Mesenteric fat pad (tissue), 1 donor: ENCODE measurements at places on chromosomes 13 and 19.

- no peak for DNase-seq
Measured at GRCh38 chr13:31038834-31039552, 106.5 kb downstream of the TEX26 start.

GRCh38 chr13:24038405-24038804 is 122.1 kb upstream of the SPATA13 start:
- DNase-seq, result no peak

GRCh38 chr13:67330149-67330548 is 100.0 kb upstream of the PCDH9 start:
- DNase-seq, result no peak

DNA sequence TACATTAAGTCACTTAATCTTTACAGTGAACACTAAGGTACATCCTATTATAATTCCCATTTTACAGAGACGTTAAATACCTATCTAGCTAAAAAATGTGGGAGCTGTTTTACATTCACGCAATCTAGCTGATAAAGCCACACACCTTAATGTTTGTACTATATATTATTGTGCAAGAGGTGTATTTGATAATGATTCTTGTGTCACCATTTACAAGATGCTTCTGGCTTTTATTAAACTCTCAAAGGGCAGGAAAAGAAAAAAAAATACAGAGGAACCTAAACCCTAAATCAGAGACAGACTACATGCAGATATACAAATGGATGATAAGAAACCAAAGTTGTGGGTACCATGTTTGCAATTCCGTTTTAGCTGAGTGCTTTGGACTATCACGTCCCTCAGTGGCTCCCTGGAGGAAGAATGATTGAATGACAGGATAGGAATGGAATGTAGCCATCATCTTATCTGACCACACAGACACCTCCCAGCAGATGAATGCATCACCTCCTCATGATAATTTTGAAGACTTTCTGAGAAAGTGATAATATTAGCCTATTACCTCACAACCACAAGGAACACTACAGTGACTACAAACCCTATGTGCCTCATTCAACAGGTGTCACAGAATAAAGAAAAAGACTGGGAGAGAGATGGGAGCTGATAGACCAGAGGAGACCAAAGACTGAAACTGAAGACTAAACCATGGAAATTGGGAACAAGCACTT is 230.5 kb upstream of the SERP2 start:
- DNase-seq, result no peak

GRCh38 chr13:112955271-112955937 is 13.6 kb upstream of the MCF2L start:
- DNase-seq, result no peak

DNA sequence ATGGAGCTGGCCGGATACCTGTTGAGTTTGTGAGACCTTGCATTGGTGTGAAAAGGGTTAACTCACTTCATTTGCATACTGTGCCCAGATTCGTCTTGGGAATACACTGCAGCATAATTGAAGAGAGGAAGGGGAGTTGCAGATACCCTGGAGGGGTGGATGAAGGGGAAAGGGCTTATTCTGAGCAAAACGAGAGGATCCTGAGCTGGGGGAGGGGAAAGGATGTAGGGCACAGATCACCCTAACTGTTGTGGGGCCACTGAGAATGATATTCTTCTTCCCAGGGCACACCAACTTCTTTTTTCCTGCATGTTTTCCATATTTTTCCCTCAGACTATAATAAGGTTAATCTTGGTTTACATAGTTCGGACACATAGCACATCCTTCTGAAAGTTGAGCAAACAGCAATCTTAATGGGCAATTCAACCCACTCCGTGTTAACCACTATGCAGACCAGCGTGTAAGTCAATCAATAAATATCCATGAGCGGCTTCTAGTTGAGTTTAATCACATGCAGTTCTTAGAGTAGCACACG is 11.7 kb upstream of the PTPRS start:
- no peak for DNase-seq

DNA sequence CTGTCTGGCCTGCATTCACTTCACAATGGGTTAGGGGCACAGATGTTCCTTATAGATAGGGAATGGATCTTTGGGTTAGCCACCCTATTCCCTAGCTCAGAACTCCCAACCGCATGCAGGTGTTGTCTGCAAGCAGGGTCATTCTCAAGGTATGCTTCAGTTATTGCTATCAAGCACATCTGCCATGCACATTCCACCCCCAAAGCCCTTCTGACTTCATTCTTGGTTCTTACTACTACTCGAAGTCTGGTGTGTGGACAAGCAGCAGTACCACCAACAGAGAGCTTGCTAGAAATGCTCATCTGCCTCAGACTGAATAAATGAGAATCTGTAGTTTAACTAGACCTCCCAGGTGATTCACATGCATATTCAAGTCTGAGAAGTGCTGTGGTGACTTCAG is 31.3 kb downstream of the SERPINE3 start:
- DNase-seq, result no peak

- no peak for DNase-seq
Measured at GRCh38 chr19:41330481-41330880, 20.5 kb downstream of the CCDC97 start.

- no peak for DNase-seq
Measured at GRCh38 chr19:2255982-2256685, at the start of gene JSRP1. TSS of gene JSRP1 (minus strand) at chr19:2256417. CDS start at chr19:2255314, 1,103 bp downstream.

DNA sequence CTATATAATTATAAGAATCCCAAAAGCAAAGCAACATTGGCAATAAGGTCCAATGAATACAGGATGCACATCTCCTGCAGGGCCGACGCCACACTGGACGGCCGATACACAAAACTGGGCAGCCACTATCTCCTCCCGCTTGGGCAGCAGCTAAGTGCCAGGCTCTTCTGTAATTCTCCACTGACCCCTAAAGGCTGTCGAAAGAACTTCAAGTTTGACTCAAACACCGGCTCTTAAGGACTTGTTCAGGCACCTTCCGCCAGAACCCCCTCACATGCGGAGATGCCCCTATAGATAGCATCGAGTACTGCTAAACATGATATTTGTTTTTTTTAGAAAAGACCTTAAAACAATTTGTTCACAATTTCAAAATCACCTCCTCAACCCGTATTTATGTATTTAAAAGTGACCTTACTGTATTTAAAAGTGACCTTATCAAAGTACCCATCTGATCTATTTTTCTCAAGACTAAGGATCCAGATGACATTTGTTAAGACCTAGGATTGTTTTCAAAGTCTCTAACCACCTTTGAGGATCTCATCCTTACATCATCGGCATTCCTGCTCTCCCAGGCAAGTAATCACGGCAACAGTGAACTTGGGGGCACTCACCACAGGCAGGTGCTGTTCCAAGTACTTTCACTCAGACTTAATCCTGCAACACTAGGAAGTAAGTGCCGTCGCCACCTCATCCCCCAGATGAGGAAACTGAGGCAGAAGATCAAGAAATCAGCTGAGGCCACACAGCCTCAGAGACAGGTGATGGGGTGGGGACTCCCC is 77.8 kb downstream of the TUBGCP3 start:
- no peak for DNase-seq

DNA sequence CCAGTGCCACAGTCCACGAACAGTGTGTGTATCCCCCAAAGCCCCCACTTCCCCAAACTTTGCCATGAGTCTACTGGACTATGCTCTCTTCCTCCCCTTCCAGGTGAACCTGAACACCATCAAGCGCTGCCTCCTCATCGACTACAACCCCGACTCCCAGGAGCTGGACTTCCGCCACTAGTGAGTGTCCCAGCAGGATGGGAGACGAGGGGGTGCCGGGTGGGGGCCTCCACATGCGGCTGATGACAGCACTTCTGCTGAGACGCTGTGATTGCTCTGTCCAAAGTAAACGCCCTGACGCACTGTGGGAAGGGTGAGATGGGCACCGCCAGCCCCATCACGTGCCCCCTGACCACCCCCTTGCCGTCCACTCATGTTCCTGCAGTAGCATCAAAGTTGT is 2.0 kb upstream of the P2RY11 start:
- no peak for DNase-seq

DNA sequence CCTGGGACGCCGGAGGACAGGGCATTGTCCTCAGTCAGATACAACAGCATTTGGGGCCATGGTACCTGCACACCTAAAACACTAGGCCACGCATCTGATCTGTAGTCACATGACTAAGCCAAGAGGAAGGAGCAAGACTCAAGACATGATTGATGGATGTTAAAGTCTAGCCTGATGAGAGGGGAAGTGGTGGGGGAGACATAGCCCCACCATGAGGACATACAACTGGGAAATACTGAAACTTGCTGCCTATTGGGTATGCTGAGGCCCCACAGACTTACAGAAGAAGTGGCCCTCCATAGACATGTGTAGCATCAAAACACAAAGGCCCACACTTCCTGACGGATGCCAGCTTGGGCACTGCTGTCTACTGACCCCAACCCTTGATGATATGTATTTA is 1.4 kb upstream of the ICAM4 start:
- DNase-seq, result no peak

- no peak for DNase-seq
Measured at GRCh38 chr19:11692127-11692790, 46.5 kb downstream of the ZNF823 start.

DNA sequence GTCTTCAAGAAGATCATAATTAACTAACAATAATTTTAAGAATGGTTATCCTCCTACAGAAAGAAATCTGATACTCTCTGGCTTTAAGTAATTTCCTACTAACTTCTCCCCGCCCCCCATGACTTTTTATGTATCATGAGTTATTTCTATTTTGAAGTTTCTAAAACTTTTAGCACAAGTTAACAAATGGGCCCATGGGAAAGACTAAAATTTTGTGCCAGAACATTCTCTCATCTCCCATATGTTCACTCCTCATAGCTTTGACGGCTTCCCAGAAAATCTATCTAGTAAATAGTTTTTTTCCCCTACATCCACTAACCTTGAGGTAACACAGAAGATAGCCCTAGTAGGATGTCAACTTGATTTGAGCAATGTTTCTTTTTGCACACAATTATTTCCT is 148.3 kb downstream of the POSTN start:
- DNase-seq, result no peak

DNA sequence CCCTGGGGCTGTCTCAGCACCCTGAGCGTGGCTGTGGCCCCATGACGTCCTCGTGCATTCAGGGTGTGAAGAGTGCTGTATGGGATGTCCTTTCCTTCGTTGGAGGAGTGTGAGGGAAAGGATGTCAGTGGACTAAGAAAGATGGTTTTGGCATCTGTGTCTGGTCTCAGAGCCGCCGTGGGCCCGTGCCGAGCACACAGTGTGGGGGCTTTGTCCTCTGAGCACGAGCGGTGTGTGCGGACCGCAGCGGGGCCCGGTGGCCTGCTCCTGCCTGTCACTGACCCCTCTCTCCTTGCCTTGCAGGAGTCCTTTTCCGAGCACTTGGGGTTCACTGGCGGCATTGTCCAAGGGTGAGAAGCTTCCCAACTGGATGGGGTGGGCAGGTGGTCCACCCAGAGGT is 63.3 kb upstream of the LDLR start:
- no peak for DNase-seq

GRCh38 chr19:41411968-41412265 is 14.3 kb downstream of the BCKDHA start:
- DNase-seq, result no peak

DNA sequence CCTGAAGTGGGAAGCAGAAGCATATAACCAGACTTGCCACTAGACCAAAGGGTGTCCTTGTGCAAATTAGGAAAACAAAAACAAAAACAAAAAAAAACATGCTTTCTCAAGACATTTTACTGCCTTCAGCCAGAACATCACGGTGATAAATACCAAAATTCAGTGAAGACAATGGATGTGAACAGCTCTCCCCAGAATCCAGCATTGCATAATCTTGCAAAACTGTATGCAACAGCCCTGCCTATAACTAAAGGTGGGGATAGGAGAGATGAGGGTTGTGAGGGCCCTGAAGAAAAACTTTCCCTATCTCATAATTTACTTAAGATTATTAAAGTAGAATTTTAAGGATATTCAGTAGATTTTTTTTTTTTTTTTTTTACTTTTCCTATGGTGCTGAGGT is 24.9 kb upstream of the NDFIP2 start:
- no peak for DNase-seq

DNA sequence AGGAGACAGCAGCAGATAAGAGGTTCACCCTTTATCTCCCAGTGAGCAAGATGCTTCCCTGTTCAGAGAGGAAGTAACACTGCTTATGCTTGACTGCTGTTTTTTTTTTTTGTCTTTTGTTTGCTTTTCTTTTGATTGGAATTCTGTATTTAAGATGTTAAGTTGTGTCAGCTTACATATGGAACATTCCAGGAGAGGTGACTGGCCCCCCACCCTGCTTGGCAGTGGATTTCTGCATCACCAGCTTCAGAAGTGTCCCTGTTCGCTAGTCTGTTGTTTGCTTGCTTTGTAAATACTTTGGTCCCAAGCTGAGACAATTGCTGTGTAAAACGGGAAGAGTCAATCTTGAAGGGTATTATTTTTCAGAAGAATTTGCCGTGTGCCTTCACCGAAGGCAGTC is 43.0 kb downstream of the IFT88 start:
- no peak for DNase-seq

GRCh38 chr13:91017031-91017668 is 330.3 kb upstream of the MIR17HG start:
- DNase-seq, result no peak

GRCh38 chr13:51500687-51501086 is 47.9 kb upstream of the INTS6 start:
- no peak for DNase-seq

DNA sequence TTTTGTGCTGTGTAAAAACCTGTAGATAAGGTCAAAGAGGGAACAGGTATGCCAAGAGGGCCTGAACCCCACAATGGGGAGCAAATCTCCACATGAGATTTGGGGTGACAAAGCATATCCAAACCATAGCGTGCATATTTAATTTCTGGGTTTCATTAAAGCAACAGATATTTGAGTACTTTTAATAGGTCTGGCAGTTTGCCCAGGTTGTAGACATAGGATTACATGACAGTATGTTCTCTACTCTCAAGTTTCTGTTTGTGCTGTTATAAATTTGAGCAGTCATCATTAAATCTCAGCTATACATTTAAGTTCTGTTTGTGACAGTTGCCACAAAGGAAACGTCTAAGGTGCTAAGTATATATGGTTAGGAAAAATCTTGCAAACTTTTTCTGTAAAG is 236.4 kb downstream of the ATP8A2 start:
- no peak for DNase-seq

- no peak for DNase-seq
Measured at GRCh38 chr13:84774111-84774510, 891.8 kb upstream of the SLITRK1 start.

GRCh38 chr13:35474496-35475211 is 1.8 kb downstream of the MAB21L1 start:
- DNase-seq, result no peak

DNA sequence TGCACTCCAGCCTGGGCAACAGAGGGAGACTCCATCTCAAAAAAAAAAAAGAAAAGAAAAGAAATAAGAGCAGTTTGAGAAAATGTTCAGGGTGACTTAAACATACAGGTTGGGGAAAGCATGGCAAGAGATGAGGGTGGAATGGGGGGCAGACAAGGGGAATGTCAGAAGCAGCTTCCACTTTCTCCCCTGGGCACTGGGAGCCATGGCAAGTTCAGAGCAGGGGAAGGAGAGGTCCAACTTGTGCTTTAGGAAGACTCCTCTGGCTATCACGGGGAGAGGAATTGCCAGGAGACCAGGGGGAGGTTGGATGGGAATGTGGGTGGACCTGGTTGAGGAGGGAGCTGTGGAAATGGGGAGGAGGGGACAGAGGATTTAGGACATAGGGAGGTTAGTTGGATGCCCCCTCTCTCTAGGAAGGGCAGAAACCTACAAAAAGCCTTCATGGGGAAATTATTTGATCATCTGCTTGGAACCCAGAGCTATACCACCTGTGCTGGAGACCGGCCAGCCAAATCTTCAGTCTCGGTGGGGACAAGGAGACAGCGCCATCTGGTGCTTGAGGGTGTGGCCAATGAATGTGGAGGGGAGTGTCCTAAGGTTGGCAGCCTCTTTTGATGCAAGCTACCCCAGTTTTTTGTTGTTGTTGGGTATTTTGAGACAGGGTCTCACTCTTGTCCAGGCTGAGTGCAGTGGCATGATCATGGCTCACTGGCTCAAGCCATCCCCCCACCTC is 7.3 kb upstream of the STRN4 start:
- no peak for DNase-seq
